ENCODE measurements at places on chromosomes 1 and 21.

DNA sequence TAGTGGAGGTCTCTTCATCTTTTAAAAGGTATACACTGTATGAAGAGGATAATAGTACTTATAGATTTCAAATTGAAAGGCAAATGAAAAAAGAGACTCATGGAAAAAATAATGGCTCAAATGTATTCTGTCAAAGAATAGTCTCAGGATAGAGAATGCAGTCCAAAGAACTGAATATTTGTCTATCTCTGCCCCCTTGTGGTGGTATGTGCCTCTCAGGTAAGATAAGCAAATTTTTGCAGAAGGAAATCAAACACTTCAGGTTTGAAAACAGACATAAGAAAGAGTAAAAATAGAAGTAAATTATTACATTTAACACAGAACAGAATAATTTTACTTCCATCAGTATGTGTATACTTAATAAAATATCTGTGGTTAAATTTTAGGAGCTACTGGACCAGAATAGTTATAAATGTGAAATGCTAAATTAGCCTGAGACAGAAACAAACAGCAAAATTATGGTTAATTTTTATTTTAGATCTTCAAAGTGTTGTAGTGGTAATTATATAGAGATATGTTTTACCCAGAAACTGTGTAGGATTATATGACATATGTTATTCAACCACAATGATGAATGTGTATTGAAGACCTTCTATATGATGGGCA lies 164.4 kb upstream of the PALMD start:
- DNase-seq = no peak

DNA sequence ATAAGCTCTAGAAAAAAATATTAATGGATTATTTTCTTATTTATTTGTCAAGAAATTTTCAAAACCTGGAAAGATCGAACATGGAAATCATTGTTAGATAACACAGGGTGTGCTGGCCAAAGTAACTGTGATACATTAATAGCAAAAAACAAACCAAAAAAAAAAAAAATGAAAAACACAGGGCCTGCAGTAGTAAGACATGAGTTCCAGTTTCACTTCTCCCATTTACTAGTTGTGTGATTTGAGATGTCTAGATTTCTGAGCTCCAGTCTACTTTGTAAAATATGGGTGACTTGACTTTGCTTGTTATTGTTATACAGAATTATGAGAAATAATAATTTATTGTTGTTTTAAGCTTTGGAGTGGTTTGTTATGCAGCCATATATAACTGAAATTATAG lies 13.6 kb downstream of the FAM177B start:
- no peak for DNase-seq

DNA sequence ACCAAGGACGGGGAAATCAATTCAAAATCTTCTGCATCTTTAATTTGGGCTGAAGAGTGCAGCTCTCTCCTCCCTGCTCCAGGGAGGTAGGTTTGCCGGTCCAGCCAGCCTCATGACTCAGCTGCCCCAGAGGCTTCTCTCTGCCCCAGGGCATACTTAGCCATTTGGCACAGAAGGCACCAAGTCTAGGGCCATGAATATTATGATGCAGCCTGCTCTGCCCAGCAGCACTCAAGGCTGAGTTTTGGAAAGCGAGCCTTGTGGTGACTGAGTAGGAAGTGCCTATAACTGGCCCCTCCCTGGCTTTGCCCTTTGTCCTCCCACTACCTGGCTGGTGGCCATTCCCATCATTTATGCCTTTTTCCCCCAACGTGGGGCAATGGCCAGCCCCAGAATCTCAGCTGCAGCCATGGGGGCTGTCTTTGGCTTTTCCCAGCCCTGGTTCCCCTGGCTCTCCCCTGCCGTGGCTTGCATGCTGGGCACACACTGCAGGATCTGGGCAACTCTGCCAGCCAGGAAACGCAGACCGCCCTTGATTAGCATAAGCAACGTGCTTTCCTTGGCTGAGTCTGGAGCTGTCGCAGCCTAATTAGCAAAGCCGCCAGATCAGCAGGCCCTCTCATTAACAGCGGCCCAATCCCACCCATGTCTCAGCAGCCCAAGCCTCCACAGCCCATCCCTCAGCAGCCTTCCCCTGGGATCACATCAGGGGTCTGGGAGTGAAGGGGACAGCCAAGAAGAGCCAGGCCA lies 258.6 kb upstream of the TMEM51 start:
- peak; percentile 54 for DNase-seq

DNA sequence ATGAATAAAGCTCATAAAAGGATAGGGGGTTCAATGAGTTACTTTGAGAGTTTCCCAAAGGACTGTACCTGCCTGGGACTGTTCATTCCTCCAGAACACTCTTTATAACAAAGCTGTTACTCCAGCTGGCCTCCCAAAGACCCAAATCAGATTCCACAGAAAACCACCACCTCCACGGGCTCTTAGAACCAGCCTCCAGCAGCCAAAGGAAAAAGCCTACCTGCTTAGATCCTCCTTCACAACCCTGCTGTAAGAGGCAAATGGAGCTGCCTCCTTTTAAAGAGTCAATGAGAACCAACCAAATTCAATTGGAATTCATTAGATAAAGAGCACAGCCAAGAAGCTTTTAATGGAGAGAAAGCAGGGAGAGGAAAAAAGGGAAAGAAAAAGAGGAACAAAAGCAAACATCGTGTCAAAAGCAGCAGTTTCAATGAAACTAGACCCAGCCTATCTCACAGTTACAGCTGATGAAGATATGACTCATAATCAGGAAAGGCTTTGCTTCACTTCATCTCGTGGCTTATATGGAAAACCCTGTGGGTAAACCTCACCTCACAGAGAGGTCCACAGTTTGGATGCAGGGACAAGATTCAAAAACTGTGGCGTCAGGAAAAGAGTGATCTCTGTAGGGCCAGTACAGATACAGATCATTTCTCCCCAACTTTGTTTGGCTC lies 27.8 kb upstream of the FMO4 start:
- no peak for DNase-seq

- DNase-seq = peak; percentile 22
Observed at GRCh38 chr1:18597160-18598042, 33.2 kb upstream of the PAX7 start.

GRCh38 chr1:56646611-56647010 lies 1.5 kb downstream of the PRKAA2 start:
- DNase-seq = no peak

DNA sequence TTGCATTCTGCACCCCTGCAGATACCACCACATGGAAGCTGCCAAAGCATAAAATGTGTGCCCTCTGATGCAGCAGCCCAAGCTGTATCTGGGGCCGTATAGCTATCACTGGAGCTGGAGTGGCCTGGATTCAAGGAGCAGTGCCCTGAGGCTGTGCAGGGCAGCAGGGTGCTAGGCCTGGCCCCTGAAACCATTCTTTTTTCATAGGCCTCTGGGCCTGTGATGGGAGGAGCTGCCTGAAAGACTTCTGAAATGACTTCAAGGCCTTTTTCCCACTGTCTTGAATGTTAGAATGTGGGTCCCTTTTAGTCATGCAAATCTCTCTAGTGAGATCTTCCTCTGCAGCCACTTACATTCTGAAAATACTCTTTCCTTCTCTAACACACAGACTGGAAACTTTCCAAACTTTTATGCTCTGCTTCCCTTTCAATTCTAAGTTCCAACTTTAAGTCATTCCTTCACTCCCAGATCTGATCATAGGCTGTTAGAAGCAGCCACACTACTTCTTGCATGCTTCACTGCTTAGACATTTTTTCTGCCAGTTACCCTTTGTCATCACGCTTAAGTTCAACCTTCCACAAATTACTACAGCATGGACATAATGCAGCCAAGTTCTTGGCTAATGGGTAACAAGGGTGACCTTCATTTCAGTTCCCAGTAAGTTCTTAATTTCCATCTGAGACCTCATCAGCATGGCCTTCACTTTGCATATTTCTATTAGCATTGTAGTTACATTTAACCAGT lies 42.4 kb downstream of the DRAM2 start:
- no peak for DNase-seq

- DNase-seq = no peak
Observed at GRCh38 chr1:243740255-243740999, 109.6 kb downstream of the AKT3 start.

DNA sequence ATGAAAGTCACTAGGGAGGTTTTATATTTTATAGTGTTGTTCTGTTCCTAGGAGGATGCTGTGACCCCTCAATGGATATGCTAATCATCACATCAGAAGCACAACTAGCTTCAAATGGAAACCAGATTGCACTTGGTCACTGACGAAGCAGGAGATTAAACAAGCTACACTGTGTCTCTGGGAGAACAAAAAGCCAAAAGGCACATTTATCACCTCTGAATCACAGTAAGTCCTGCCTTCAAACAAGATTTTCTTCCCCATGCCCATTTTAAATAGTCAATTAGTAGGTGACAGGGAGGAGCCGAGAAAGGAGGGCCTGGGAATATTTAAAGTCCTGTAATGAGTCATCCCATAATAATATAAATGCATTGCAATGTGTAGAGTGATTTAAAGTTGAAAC lies 38.1 kb downstream of the RGS2 start:
- no peak for DNase-seq

GRCh38 chr1:36876990-36877389 lies 157.3 kb downstream of the GRIK3 start:
- no peak for DNase-seq

- no peak for DNase-seq
Observed at GRCh38 chr1:208604295-208604694, 360.1 kb upstream of the PLXNA2 start.

DNA sequence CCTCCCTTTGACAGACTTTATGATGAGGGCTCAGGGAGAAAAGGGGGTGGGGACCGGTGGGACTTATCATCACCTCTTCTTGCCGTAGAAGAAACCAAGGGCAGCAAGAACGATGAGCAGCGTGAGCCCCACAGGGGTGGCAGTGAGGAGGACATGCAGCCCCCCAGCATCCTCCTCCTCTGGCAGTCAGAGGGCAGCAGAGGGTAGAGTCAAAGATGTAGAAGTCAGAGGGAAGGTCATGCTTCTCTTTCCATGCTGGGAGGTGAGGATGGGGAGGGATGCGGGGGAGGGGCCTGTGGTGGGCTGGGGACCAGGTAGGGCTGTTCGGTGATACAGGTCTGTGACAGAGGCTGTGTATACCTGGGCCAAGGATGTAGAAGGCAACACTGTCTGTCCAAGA lies 14.8 kb downstream of the INSRR start:
- DNase-seq = no peak

GRCh38 chr1:25996966-25997827 lies 666 bp downstream of the PAFAH2 start:
- no peak for DNase-seq

DNA sequence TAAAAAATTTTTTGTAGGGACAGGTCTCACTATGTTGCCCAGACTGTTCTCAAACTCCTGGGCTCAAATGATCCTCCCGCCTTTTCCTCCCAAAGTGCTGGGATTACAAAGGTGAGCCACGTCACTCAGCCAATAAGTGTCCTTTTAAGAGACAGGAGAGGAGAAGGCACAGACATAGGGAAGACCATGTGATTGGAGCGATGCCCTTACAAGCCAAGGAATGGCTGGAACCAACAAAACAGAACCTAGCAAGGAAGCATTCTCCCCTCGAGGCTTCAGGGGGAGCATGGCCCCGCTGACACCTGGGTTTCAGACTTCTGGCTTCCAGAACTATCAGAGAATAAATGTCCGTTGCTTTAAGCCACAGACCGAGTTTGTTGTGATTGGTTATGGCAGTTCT lies 37.0 kb downstream of the NDUFS5 start:
- no peak for DNase-seq

Data from pancreas (tissue), 10 donors.